ENCODE measurements at places on chromosomes 11 and 22. TPM values are rescaled to one million over a fixed set of nuclear protein-coding genes. Genes with fewer than 3 reads are reported as not detected.

DNA sequence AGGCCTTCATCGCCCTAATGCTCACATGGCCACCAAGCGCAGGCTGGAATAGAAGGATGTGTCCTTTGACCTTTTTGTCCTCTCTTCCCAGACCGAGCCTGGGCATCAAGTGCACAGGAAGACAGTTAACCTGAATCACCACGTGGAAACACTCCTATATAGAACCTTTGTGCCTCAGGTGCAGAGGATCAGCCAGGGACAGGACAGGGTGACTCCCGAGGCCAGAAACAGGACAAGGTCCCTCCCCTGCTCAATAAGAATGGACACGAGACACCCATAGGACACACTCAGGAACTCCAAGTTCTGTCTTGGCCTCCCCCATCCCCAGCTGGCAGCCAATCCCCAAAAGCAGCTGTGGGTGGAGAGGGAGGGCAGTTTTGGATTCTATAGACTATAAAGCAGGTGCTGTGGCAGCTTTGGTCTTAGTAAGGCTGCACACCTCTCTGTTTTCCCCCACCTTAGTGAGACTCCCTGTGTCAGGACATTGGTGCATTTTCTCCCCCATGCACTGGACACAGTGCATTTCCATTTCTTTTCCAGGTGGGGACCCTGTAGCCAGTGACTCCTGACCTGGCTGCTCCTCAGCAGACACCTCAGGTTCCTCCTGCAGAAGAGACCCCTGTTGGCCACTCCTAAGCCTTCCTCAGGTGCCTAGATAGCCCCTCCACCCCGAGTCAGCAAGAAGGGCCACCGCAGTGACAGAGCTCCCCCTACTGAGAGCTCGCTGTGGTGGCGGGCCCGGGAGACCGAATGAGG, 43.6 kb upstream of the POU2AF1 start:
- peak; percentile 62 for DNase-seq

DNA sequence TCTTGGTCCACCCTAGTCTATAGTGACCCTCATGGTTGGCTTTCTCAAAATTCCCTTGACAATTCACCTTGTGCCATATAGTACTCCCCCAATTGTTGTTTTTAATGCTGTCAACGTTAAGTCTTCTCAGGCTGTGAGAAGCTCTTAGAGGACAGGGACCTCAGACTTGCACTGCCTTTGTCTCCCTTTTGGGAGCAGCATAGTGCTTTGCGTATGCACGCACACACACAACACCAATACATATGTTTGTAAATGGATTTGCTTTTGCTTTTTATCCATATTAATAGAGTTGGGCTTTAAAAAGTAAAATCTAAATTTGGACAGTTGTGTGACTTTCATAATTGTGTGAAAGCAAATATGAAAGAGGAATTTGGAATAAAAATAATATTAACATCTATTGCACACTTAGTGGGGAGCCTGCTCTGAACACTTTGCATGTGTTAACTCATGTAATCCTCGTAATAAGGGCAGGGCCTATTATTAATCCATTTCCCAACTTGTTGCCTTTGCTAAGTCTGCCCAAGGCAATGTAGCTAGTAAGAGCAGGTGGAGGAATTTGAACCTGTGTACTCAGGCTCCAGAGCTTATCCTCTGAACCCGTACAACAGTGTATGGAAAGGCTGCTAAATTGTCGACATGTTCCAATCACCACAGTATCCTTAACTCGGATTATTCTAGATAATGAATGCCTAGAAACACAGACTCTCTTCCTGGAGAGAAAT, 257.7 kb upstream of the NARS2 start:
- DNase-seq, result peak; percentile 11

The HOATZ gene
- total RNA-seq, result not detected

The ALX4 gene
- not detected for total RNA-seq

All from MCF 10A (cell line).